ENCODE measurements at places on chromosomes 7 and 10.
A peak's percentile ranks its signal among the peaks of the same experiment; 100 is the strongest.

GRCh38 chr7:44461387-44461786, 29.1 kb downstream of the NUDCD3 start:
- DNase-seq, result no peak

GRCh38 chr7:55020466-55020871, 1.7 kb downstream of the EGFR start:
- no peak for DNase-seq

DNA sequence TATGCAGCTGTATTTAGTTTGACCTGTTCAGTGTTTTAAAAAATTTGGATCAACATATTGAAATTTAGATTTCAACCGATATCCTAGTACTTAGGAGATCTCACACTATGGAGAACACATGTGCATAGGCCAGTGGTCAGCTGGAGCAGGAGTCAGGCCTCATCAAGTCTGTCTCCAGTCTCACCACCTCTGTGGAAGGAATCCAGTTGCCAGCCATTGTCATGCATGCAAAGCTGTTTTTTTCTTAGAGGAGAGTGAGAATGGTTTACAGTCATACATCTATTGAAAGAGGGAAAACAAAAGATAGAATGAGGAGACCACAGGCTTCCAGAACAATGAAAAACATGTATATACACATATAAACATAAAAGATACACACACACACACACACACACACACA, 7.6 kb upstream of the CLEC5A start:
- DNase-seq, result no peak

DNA sequence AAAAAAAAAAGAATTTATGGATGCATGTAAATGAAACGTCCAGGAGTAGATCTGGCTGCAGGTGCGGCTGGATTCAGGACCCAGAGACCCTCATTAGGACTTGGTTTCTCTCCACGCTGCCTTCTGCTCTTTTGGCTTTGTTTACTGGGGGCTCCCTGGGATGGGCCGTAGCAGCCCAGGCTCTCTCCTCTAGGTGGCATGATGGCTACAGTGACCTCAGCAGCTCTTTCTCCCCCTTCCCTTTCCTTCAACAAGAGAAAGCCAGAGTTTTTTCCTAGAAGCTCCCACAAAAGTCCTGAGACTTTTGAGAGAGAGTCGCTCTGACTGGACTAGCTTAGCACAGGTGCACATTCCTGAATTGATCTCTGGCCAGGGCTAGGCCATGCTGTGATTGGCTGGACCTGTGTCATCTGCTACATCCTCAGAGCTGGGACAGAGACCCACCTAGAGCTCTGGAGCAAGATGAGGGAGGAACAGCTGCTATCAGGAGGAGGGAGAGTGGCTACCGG, 67.8 kb upstream of the PDCD4 start:
- peak; percentile 74 for DNase-seq

- DNase-seq, result no peak
These were observed 391.0 kb downstream of the SUGCT start for GRCh38 chr7:40525764-40526163.

- no peak for DNase-seq
These were observed 15.6 kb downstream of the CALCR start for GRCh38 chr7:93558705-93559614.

DNA sequence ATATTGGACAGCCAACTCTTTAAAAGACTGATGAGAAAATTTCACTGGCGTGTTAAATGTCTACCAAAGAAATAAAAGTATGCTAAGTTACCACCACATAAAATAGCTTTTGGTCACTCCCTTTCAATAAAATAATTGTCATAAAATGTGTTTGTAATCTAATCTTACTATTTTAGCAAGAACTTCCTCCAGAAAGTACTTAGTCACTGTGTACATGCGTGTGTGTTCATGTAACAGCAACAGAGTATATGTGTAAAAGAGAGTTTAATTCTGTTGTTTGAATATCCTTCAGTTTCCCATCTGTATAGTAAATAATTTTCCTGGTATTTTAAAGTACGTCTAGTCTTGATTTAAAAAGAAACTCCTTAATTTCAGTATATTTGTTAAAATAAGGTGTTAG, 35.0 kb upstream of the WASL start:
- DNase-seq, result no peak

DNA sequence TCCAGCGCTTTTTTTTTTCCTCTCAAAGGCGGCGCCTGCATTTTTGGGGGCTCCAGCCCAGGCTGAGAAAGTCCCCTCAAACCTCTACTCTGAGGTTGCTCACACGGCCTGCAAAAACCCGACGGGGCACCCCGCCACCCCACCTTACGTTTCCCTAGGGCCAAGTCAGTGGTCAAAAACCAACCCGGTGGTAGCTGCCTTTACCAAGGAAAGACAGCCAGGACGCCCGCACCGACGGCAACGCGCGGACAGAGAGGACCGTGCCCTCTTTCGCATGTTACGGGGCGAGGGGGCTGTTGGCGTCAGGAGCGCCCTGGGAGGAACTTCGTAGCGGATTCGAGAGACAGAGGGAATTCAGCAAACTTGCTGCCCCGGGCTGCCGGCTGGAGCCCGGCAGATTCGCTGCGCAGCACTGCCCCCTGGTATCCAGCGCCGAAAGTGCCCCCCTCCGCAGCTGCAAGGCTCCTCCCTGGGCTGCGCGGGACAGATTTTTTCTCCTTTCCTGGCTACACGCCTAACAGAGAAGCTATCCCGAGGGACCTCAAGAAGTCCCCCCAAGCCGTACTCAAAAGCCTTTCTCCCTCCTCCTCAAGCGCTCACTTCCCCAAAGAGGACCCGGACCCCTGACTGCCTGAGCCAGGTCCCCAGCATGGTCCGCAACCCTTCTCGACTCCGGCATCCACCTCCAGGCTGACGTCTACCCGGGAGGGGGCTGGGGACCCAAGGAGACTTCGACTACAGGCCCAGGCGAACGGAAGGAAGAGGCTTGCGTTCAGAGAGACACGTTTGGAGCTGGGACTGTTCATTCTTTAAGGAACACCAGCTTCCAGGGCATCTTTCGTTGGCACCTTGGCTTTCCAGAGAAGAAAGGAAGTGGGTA, 27.7 kb upstream of the VAX1 start:
- DNase-seq, result peak; percentile 87

- no peak for DNase-seq
These were observed 90.6 kb upstream of the NMT2 start for GRCh38 chr10:15259136-15259535.

DNA sequence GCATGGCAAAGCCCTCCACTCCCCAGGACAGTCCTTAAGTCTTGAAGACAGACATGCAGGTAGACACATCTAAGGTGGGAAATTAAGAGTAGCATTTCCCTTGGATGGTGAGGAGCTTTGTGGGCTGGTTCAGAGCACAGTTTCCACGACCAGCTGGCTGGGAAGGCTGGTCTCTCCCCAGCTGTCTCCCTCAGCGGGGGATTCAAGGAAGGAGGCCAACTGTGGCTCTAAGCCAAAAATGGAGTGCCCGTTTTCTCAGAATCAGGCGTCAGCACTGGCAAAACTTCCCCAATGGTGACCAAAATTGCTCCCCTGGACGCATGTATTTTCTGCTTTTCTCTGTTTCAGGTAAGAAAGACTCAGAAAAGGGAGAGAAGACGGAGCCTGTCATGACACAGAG, 230.6 kb upstream of the FZD8 start:
- peak; percentile 35 for DNase-seq

GRCh38 chr7:46948716-46949115, 633.2 kb downstream of the TNS3 start:
- DNase-seq, result no peak

DNA sequence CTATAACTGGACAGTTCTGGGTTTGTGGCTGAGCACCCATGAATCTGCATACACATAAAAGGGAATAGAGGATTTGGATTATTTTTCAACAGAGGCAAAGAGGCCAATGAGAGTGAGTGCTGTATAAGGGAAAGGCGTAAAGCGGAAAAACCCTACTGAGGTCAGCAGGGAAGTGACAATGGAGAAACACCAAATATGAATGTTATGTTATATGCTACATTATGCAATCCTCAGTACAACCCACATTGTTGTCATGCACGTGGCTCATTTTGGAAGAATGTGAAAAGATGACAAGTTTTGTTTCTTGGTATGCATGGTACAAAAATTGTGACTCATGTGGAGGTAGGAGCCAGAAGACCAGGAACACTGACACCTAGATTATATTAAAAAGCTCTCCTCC, 113.6 kb upstream of the AMPH start:
- DNase-seq, result no peak

GRCh38 chr7:73827567-73828106, 3.2 kb upstream of the CLDN4 start:
- peak; percentile 42 for DNase-seq

DNA sequence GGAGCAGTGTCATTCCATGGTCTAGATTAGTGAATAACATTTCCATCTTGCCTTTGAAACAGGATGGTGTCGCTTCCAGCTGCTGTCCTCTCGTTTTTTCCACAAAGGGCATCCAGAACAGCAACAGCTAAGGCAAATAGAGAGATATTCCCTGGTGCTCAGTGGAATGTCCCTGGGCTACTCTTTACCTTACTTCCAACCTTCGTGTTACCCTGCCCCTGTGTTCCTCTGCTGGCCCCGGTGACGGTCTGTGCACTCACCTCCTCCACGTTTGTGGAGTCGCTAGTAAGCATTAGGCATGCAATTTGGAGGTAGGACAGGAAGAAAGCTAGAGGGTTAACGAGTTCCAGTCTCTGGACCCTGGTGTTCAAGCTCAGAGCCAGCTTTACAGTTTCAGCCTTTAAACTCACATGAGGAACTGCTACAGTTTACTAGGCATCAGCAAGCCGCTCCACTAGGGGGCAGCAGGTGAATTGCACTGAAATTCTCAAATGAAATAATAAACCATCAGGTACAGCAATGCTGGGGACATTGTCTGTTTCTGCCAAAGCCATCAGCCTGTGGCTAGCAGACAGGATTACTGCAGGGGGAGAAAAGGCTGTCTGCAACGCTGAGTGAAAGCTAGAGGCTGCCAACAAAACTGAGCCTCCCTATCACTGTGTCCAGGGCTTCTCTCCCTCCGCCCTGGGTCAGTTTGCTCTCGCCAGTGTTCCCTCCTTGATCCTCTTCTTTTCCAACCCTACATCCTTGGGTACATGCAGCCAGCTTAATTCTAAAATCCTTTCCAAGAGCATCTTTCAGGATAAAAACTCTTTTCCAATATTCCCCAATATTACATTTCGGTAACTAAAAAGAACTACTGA, 9.0 kb downstream of the MRPL32 start:
- DNase-seq, result peak; percentile 93

- no peak for DNase-seq
These were observed 5.0 kb upstream of the LGI1 start for GRCh38 chr10:93752761-93753160.

DNA sequence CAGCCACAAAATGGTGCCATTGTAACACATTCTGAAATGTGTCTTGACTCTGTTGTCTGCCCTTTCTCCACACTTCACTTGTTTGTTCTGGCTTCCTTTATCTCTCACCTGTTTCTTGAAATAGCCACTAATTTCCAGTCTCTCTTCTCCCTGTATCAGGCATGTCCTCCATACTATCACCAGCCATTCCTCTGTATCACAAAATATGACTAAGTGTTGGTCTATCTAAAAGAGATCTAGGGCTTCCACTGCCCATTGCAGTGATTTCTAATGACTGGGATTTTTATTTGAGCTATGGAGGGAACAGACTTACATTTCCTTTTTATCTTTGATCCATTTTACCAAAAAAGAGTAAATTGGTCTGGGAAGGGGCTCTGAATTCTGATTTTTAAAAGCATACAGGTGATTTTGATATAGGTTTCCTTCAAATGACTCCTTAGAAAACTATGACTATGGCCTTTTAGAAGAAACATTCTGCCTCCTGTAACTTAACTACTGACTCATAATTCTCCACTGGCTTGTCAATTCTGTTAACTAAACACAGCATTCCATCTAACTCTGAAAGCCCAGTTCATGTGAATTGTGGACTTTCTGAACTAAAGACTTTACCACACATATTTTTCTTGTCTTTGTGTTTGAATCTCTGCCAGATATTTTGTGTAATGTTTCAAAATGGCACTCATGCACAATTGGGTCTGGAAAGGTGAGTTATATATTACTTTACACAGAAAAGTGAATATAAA, 1121.4 kb downstream of the XPNPEP1 start:
- no peak for DNase-seq

DNA sequence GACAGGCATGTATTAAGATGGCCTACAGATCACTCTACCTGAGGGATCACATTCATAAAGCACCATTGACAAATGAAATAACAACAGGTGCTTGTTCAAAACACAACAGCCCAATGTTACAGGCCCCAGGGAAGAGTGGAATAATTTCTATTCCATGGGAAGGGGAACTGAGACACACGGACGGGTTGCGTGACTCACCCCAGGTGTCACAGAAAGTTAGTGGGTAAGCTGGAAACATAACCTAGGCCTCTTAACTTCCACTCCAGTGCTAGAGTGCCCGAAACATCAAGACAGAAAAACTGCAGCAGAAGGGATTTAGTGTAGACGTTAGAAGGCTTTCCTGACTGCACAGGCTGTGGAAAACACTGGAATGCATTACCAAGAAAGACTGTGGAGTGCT, 48.3 kb downstream of the SLC37A3 start:
- DNase-seq, result no peak

DNA sequence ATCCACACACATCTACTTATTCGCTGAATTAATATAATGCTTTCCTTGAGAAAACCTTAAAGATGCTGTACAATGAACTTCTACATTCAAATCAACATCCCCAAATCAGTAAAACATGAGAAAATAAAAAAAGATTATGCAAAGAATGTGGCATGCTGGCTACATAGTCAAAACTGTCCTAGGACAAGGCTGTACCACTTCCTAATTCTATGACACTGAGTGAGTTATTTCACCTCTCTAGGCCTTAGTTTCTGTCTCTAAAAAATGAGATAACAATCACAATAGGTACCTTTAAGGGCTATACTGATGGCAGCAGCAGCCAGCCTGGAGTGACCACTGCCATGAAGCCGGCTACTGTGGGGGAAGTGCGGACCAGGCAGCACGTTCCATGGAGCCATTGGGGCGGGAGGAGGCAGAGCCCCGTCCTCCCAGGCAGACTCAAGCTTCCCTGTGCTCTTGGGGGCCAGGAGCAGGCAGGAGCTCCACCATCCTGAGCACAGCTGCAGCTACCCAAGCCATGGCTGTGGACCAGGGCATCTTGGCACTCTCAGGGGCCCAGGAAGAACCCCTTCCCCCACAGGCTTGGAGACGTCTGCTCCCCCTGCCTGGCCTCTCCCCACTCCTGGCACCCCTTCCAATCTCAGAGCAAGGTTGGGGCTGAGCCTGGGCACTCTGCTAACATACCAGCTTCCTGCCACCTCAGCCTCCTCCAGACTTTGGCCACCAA, 110.2 kb downstream of the ELAPOR2 start:
- no peak for DNase-seq

All from eye (tissue), 1 donor.